Inflammatory macrophage (primary cell): ENCODE measurements at places on chromosomes 2 and 18.

DNA sequence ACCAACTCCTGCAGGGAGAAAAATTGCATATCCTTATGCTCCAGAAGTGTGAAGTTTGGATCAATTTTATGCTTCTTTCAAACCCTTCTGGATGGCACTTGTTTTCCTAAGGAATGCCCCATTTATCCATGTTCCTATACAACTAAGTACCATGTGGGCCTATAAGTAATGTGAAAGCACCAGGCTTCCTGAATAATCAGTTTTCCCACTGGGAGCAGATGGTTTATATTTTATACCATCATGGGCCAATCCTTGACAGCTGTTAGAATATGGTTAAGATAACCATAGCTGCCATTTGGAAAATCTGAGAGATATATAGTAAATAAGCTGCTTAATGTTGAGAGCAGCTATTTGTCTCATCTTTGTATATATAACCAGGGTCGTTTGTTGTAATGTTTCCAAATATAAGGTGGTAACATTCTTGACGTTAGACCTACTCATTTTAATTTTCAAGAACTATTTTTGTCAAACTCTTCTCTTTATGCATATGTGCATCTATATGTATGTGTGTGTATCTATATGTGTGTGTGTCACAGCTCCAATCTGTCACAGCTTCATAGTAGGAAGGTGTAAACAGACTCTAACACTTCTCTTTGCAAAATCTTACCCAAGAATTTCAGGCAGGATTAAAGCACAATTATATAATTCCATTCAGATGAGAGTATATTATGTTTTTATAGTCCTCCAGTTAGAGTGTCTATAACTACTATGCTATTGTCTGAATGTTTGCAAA is 458.7 kb upstream of the GCFC2 start:
- DNase-seq: no peak

- peak; percentile 43 for DNase-seq
Observed at GRCh38 chr2:160491911-160492371, 1.7 kb downstream of the RBMS1 start.

DNA sequence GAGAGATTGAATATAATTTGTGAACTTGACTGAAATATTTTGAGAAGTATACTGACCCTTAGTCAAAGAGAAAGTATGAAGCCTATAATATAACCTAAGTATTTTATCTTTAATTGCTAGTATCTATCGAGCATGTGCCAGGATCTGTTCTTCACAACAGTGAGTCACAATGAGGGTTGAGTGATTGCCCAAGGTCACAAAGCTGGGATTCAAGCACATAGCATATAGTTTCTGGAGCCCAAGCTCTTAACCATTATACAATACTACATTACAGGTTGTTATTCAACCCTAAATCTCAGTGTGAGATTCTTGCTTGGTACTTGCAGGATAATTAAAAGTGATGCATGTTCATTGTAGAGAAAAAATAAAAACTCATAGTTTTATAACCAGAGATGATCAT is 97.2 kb downstream of the RAB3GAP1 start:
- no peak for DNase-seq

DNA sequence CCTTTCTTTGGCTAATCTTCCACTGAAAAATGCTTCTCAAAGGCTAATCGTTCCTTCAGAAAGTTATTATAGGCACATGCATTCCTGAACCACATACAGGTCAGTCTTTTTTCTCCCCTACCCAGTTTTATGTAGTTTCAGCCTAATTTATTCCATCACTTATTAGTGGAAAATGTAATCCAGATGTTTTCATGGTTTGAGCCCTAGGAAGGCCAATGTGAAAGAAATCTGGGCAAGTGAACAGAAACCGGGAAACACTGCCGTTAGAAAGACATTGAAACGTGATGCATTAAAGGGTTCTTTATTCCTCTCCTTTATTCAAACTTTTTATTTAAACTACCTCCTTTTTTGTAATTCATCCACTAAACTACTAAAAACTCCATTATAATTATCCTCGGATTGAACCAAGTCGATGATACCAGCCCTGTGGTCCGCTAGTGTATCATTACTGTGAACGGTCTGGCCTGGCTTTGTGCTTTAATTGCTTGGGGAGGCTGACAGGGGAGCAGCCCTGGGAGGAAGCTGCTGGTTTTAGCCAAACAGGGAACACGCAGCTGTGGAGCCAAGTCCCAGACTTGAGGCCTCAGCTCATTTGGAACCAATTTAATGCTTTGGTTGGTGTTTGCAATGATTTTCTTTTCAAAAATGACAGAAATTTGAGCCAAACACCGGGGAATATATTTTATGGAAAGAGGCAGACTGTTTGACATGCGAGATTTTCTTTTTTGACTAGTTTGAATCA is 149.2 kb downstream of the ARHGAP28 start:
- no peak for DNase-seq

DNA sequence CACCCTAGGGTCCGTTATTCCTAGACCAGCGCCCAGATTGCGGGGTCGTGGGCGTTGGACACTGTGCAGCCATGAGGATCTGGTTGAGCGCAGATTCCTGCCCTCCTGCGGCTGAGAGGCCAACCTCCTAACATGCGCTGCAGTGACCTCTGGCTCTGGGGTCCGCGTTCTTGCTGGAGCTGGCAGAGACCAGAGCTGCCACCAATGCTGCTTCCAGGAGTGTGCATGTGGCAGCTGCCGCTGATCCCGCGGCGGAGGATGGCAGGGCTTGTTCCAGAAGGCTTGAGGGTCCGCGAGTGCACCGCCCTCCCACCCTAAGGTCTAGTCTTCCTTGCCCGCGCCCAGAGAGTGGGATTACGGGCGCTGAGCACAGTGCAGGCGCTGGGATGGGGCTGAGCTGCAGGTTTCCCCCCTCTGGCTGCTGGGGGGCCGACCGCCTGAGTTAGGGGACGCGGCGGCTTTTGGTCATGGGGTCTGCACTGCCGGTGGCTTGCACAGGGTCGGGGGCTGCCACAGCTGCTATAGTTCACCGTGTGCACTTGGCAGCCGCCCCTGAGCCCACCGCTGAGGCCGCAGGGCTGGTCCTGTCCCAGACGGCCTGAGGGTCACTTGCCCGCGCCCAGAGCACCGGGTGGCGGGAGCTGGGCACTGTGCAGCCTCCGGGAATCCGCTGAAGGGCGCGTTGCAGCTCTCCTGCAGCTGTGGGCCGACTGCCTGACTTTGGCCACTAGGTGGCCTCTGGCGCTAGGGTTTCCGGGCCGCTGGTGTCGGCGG is 145.9 kb downstream of the CCDC74A start:
- peak; percentile 85 for DNase-seq

GRCh38 chr2:21910832-21911507 is 787.2 kb downstream of the TDRD15 start:
- DNase-seq: no peak

DNA sequence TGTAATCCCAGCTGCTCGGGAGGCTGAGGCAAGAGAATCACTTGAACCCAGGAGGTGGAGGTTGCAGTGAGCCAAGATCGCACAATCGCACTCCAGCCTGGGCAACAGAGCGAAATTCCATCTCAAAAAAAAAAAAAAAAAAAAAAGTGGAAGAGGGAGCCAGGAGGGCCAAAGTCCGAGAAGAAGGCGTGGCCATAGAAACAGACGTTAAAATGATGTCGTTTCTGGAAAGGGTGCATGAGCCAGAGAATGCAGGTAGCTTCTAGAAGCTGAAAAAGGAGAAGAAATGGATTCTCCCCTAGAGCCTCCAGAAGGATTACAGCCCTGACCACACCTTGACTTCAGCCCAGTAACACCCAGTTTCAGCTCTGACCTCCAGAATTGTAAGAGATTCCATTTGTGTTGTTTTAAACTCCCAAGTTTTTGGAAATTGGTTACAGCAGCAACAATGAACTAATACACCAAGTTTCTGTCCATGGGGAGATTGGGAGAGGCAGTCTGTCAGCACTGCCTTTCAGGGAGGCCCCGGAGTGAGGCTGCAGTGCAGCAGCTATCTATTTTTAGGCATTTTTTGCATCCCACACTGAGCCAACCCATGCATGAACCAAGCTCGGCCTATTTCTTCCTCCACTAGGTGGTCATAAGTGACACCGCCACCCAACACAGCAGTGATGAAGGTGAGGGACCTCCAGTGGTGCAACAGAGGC is 14.2 kb upstream of the TRAF3IP1 start:
- no peak for DNase-seq

- no peak for DNase-seq
Observed at GRCh38 chr18:52624702-52625101, 284.7 kb downstream of the DCC start.

- no peak for DNase-seq
Observed at GRCh38 chr2:47719099-47719498, 63.8 kb upstream of the MSH6 start.

GRCh38 chr2:217258170-217258569 is 398.3 kb upstream of the TNP1 start:
- DNase-seq: no peak

DNA sequence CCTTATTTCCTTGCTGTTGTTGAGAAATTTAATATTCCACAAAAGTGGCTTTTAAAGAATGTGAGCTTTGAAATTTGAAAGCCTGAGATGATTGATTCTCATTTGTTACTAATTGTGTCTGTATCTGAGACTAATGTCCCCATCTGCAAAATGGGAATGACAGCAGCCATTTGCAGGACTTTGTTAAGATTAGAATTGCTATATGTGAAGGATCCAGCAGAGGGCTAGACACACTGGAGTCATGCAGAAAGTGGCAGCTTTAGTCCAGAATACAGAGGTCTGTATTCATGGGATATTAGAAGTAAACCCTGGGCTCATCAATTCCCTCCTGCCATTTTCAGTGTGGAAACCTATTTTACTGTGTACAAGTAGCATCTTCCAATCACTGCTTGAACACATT is 296.5 kb upstream of the GYPC start:
- peak; percentile 48 for DNase-seq

DNA sequence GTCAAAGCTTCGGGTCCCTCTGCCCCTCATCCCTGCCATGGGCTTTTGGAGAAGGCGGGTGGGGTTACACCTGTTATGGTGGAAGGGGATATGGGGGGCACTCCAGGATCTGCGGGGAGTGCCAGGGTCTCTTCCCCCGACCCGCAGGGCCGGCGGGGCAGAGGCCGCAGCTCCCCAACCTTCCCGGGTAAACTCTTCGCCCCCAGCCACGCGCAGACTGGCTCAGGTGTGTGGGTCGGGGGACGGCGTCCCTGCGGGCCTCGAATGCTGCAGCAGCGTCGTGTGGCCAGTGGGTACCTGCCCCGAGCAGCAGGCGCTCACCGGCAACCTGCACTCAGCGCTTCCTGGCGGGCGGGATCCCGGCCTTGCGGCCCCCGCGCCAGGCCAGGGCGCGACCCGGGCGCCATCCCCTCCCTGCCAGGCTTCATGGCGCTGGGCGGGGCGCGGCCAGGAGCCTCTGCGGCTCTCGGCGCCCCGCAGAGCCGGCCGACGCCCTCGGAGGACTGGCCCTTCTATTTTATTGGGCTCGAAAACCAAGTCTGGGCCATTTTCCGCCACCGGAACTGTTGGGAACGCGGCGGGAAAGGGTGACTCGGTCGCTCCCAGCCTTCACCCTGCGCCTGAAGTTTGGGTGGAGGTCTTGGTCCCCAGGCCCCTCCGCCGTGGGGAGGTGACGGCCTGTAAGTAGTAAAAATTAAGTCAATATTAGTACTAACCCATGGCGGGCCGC is 4.5 kb downstream of the GBX2 start:
- DNase-seq: no peak

- DNase-seq: no peak
Observed at GRCh38 chr2:205908212-205909183, 177.5 kb downstream of the INO80D start.

GRCh38 chr2:198639580-198639979 is 818.2 kb downstream of the SATB2 start:
- no peak for DNase-seq

- DNase-seq: no peak
Observed at GRCh38 chr2:121338281-121338680, 53.3 kb upstream of the TFCP2L1 start.

GRCh38 chr18:24790347-24790746 is 329.9 kb downstream of the HRH4 start:
- DNase-seq: no peak

DNA sequence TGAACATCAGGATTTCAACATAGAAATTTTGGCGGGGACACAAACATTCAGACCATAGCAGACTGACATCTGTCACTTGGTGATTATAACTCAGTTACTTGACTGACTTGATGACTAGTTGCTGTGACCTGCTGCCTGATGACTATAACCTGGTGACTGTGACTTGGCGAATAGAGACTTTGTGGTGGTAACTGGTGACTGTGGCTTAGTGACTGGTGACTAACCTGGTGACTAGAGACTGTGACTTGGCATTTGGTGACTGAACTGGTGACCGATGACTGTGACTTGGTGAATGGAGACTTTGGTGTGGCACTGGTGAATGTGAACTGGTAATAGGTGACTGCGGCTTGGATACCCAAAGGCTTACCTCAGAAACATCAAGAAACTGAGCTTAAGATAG is 563.1 kb upstream of the FAM98A start:
- no peak for DNase-seq

- DNase-seq: no peak
Observed at GRCh38 chr2:122249673-122250072, 494.2 kb downstream of the TSN start.

GRCh38 chr2:149692961-149693396 is 105.4 kb upstream of the MMADHC start:
- no peak for DNase-seq

GRCh38 chr2:88765154-88765888 is 73.8 kb downstream of the RPIA start:
- DNase-seq: peak; percentile 4

DNA sequence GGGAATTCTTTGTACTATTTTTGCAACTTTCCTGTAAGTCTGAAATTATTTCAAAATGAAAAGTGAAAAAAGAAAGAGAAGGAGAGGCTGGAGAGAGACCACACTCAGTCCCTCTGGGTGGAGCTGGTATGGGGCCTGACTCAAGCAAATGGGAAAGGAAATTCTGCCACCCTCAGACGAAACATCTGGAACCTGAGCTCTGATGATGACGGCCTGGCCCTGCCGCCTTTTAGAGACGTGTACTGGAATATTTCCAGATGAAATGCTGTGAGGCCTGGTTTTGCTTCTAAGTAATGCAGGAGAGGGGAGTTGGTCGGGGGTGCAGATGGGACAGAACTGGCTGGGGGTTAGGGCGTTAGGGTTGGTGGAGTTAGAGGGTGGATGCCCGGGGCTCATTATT is 57.4 kb upstream of the GLI2 start:
- DNase-seq: no peak

DNA sequence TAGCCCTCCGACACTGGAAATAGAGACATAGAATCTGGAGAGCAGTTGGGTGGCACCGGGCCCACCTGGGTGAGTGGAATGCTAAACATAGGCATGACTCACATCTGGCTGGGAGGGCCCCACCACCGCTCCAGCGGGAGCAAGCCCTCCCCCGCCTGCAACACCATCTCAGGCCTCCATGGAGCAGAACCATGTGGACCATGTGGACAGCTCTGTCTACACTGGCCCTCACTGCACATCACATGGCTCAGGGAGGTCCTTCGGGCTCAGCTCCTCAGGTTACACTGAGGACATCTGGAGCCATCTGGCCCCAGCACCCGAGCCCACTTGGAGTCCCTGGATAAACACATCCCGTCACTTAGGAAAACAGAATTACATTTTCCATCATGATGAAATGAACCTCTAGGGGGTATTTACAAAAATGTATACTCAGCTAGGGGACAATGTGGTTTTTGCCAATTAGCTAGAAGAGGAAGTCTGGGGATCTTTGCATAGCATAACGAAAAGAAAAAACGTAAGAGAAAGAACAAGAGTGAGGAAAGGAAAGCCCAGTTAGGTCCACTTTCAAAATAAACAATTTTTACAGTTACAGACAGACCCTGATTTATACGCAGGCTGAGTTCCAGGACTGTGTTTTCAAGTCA is 30.7 kb upstream of the MLPH start:
- no peak for DNase-seq

GRCh38 chr2:59342166-59342565 is 1101.0 kb upstream of the FANCL start:
- no peak for DNase-seq

- DNase-seq: no peak
Observed at GRCh38 chr2:199596549-199596948, 138.8 kb upstream of the SATB2 start.
